ENCODE measurements at places on chromosomes 5 and 9. TPM values are rescaled to one million over a fixed set of nuclear protein-coding genes. Genes with fewer than 3 reads are reported as not detected.

Gene SLC6A19
- 0.08 TPM for total RNA-seq

Gene HBEGF
- total RNA-seq, result 6.4 TPM

Gene SLC34A3
- total RNA-seq, result 0.46 TPM

Gene TRAF1
- 5.5 TPM for total RNA-seq

Gene SDHA
- total RNA-seq, result 103 TPM

Gene GAPVD1
- total RNA-seq, result 43.9 TPM

Gene ZNF483
- 34.5 TPM for total RNA-seq

Gene EFCAB9
- not detected for total RNA-seq

Gene PLAC8L1
- not detected for total RNA-seq

Gene F12
- not detected for total RNA-seq

Gene CREB3
- 41.5 TPM for total RNA-seq

Gene FGFR4
- total RNA-seq, result 24.1 TPM

Gene NUDT12
- 8.6 TPM for total RNA-seq

Gene EGFL7
- total RNA-seq, result 38.1 TPM

Measured in ovary (tissue), 10 donors.